Stimulated activated CD8-positive, alpha-beta memory T cell treated with anti-CD3 and anti-CD28 coated beads, Interleukin-15, amount 100 ng/mL, for 4 hours (primary cell): ENCODE measurements at places on chromosomes 11 and 22.

DNA sequence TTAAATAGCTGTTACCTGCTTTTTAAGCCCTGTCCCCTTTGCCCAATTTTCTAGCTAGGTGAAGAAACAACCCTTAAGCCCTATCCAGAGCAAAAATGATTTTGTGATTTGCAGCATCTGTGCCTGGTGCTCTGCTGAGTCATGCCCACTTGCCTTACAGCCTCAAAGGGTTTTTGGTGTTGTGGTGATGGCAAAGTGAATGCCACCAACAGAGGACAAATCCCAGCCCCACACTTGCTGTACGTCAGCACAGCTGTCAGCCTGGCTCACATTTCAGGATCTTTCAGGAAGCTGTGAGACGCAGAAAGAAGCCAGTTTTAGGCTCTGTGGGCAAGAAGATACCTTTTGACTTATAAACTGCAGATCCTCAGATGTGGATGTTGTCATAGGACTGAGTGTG lies 401.7 kb downstream of the TENM4 start:
- no peak for DNase-seq

- DNase-seq: no peak
These were observed 13.2 kb downstream of the PPM1F start for GRCh38 chr22:21939461-21939913.

DNA sequence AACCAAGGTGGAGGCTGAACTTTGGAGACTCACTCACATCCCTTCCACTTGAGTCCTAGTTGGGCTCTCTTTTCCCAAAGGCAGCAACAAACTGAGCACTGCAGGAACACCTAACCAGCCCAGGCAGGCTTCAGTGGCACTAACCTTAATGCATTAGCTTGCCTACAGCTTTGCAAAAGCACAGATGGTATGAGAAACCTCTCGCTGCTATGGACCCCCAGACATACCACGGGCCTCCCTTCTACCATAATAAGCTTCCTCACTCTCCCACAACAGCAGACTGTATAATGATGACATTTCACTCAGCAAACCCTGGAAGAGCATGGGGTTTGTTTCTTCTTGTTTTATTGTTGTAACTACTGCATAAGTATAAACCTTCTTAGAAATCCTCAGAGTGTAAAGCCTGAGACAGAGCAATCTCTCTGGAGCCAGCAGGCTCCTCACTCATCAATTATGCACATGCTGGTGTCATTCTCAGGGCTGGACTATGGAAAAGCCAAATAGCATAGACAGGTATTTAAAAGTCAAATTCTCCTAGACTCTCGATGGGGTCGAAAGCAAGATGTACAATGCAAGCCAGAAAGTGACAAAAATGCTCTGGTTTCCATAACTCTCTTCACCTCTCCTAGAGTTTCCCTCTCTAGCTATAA lies 167.6 kb downstream of the NXPE2 start:
- no peak for DNase-seq

- no peak for DNase-seq
These were observed 12.1 kb downstream of the SCUBE1 start for GRCh38 chr22:43331069-43331451.

- no peak for DNase-seq
These were observed 16.6 kb downstream of the APIP start for GRCh38 chr11:34899633-34900016.

DNA sequence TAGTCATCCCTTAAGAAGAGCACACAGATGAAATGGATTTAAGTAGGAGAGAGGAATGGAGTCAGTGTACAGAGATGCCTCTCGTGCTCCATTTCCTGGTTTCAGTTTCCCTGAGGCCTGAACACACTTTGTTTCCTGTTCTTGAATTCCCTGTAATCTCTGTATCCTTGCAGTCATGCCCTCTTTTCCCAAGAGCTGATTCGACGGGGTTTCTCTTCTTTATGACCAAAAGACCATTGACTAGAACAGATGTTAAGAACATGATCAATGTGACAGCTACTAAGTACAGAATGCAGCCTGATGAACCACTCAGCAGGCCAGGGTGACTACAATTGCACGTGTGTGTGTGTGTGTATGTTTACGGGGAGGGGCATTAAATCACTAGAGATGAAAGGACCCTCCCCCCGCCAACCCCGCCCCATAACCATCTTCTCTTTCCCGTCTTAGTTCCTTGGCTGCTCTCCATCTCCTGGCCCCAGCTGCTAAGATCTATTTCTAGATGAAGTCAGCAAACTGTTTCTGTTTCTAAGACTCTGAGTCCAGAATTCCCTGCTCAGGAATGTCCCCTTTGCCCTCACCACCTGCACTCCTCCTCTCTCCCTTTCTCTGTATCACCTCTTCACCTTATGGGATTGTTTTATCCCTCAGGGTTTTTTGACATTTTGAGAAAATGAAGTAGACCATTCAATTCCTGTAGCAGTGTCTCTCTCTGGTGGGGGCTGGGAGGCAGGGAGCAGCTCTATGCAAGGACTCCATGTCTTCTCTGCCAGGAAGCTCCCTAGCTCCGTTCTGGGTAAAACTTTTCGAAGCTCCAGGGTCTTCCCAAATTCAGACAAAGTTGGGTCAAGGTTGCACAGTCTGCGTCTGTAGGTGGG lies 26.0 kb downstream of the SLC22A6 start:
- DNase-seq: no peak

- DNase-seq: no peak
These were observed 516.6 kb downstream of the NELL1 start for GRCh38 chr11:21185959-21186358.

- DNase-seq: no peak
These were observed 45.3 kb upstream of the RTL6 start for GRCh38 chr22:44543362-44543761.

- DNase-seq: no peak
These were observed 5.6 kb upstream of the WT1 start for GRCh38 chr11:32440916-32441315.

GRCh38 chr11:134862587-134863195 lies 450.6 kb upstream of the B3GAT1 start:
- DNase-seq: no peak

GRCh38 chr22:46112405-46112804 lies 37.9 kb upstream of the PPARA start:
- no peak for DNase-seq

DNA sequence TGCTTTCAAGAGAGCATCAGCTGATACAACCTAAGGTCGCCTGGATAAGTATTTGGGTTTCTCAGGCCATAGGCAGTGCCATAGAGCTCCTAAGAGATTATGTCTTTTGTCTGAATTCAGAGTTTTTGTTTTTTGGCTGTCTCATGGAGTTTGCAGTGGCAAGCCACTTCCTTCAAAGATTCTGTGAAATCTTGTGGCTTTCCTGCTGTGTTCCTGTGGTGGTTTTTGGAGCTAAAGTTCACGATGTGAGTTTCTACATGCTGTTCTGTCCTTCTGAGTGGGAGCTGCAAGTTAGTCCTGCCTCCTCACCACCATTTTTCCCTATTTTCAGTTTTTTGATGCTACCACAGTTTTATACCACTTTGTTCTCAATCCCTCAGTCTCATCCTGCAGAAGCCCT lies 111.4 kb downstream of the COMMD9 start:
- no peak for DNase-seq

DNA sequence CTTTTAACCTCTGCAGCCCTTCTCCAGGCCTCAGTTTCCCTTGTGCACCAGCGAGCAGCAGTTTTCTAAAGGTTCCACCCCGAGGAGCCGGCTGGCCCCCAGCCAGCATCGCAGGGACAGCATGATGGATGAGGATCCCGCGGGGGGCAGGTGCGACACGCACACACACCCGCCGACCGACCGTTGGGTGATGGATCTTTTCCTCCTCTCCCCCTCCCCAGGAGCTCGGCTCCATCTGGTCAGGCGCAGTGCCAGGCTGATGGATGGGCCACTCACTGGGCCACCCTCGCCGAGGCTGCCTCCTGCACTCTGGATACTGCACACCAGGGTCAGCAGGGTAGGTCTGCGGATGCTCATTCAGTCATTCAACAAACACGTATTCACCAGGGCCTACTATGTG lies 12.8 kb upstream of the CABP7 start:
- DNase-seq: no peak

- no peak for DNase-seq
These were observed 6.3 kb downstream of the CD44 start for GRCh38 chr11:35145271-35145670.
